ENCODE measurements at places on chromosomes 5 and 9. TPM values are rescaled to one million over a fixed set of nuclear protein-coding genes. Genes with fewer than 3 reads are reported as not detected.

DNA sequence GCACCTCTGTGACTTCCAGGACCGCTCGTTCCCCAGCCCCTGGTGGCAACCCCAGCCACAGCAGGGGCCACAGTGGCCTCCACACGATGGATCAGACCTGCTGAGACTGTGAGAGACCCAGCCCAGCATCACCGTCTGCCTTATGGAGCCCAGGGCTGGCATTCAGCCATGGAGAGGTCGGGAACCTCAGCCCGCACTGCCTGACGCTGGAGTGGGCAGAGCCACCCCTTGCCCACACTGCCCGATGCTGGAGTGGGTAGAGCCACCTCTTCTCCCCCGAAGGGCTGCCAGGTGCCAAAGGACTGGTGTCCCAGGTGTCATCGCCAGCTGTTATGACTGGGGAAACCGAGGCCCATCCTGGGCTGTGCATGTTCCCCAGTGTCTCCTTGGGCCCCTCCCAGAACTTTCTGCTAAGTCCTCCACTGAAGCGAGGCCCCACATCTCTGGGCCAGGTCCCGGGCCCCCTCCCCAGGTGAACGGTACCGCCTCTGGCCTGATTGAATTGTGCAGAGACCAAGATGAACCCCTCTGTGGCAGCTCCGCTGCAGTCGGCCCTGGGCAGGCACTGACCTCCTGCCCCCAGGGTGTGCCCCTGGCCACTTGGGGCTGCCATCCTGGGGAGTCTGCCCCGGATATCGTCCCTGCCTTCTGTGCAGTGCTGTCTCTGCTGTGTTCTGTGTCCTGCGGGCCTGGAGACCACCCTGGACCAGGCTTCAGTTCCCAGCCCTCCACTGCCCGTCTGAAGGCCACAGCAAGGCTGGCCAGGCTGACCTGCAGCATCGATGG, 137.1 kb downstream of the ADAMTS2 start:
- no peaks in the 10 kb centered on the region for H3K36me3 ChIP-seq
- H3K27me3 ChIP-seq, result no peaks in the 10 kb centered on the region
- H3K4me3 ChIP-seq, result no peak overlapping the region
- no peak for DNase-seq

DNA sequence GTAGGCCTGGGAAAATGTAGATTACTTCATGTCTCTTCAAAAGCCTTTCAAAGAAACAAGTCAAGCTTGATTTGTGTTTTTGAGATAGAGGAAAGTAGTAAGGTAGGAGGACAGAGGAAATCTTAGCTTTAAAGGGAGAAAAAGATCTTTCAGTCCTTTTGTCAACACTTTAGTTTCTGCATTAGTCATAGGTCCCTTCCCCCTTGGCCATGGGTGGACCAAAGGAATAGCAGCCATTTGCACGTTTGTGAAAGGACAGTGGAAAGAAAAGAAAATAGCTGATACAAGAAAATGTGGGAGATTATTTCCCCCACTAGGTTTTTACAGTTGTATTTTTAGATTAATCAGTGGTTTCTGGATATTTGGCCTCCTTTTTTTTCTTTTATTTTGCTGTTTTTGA, 121.9 kb upstream of the GRHPR start:
- H3K36me3 ChIP-seq, result no peaks in the 10 kb centered on the region
- no peak overlapping the region for H3K4me3 ChIP-seq
- peaks cover 4% of the 10 kb centered on the region for H3K4me1 ChIP-seq
- no peaks in the 10 kb centered on the region for H3K27me3 ChIP-seq
- peak; percentile 30 for DNase-seq

Gene LCN15
- total RNA-seq, result not detected

GRCh38 chr5:123209502-123210027, 120.5 kb downstream of the PRDM6 start:
- H3K4me1 ChIP-seq, result peaks cover 10% of the 10 kb centered on the region
- peak; percentile 91 for DNase-seq
- H3K36me3 ChIP-seq, result no peaks in the 10 kb centered on the region
- H3K27me3 ChIP-seq, result no peaks in the 10 kb centered on the region
- no peak overlapping the region for H3K4me3 ChIP-seq
- H3K27ac ChIP-seq, result no peak overlapping the region

DNA sequence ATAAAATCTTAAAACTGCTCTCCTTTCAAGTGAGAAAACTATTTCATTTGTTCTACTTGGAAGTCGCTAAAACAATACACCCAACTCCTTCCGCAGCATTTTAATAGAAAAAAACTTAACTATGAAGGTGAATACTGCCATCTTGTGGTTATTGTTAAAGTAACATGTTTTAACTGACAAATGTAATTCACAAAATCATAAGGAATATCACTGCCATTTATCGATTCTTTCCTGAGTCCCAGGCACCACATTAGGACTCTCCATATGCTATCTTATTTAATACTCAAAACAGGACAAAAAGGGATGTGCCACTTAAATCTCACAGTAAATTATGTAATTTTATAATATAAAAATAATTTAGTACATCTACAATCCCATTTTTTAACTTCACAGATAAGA, 130.5 kb upstream of the ITGA1 start:
- H3K4me1 ChIP-seq, result no peaks in the 10 kb centered on the region
- H3K36me3 ChIP-seq, result no peaks in the 10 kb centered on the region
- no peak overlapping the region for H3K27ac ChIP-seq

Gene SVEP1
- 1.1 TPM for total RNA-seq

- DNase-seq, result no peak
- no peak overlapping the region for H3K4me3 ChIP-seq
- H3K4me1 ChIP-seq, result no peaks in the 10 kb centered on the region
- H3K36me3 ChIP-seq, result no peaks in the 10 kb centered on the region
- H3K27me3 ChIP-seq, result no peaks in the 10 kb centered on the region
Observed at GRCh38 chr9:128056887-128057723, 10.0 kb downstream of the NAIF1 start.

DNA sequence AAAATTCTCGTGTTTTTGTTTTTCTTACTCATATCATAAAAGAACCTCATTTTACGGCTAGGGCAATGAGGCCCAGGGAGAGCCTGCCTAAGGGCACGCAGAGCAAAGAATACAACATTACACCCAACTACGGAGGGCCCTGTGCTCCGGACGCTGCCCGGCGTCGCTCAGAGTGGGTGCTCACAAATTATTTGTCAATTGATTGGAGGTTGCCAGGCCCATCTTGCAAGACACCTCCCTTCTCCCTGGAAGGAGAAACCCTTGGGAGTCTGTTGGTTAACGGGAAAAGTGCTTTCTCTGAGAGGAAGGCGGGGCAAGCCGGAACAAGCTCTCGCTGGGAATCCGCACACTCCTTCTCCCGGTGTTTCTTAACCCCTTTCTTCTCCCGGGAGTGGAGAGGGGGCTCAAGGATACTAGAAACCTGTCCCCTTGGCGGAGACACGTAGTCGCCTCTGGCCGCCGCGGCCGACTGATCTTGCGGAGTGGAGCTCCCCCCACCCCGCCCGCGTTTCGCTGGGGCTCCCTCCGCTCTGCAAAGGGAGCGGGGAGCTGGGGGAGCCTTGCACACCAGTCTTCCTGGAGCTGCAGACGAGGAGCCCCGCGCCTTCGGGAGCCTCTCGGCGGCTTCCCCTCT, 599.3 kb upstream of the SGCD start:
- no peaks in the 10 kb centered on the region for H3K4me1 ChIP-seq
- H3K27me3 ChIP-seq, result peaks cover 30% of the 10 kb centered on the region
- H3K4me3 ChIP-seq, result peak overlapping the region; percentile 50
- no peaks in the 10 kb centered on the region for H3K36me3 ChIP-seq

DNA sequence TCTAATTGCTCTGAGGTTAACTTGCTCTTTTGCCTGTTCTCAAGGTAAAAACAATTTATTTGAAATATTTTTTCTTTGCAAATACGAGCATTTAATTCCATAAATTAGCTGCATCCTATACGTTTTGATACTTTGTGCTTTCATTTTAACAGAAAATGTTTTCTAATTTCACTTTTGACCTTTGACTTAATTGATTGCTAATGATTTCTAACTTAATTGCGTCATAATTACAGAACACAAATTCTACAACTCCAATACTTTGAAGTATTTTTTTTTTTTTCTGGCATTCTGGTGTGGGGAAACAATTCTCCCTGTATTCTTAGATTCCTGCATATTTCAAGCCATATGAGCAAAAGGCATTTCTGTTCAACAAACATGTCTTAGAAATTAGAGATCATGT, 134.0 kb downstream of the ISOC1 start:
- no peaks in the 10 kb centered on the region for H3K36me3 ChIP-seq
- H3K4me3 ChIP-seq, result no peak overlapping the region
- H3K4me1 ChIP-seq, result no peaks in the 10 kb centered on the region
- DNase-seq, result no peak
- H3K27ac ChIP-seq, result no peak overlapping the region
